ENCODE measurements at places on chromosomes 13 and 19.
A peak's percentile ranks its signal among the peaks of the same experiment; 100 is the strongest.

DNA sequence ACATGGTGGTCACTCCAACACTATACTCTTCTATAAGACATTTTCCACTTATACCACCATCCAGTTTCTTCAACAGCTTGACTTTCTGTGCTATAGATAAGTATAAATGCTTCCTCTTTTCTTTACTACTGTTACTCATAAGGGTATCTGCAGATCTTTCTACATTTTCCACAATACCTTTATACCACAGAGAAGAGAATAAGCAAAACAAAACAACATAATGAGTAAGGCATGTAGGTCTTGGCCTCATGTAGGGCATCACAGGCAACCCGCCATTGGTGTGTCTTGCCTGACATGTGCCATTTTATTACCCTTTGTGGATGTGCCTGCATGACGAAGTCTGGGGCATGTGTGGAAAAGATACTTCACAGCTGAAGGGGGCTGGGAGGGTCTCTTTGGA, 265.3 kb upstream of the STARD13 start:
- no peak for DNase-seq

DNA sequence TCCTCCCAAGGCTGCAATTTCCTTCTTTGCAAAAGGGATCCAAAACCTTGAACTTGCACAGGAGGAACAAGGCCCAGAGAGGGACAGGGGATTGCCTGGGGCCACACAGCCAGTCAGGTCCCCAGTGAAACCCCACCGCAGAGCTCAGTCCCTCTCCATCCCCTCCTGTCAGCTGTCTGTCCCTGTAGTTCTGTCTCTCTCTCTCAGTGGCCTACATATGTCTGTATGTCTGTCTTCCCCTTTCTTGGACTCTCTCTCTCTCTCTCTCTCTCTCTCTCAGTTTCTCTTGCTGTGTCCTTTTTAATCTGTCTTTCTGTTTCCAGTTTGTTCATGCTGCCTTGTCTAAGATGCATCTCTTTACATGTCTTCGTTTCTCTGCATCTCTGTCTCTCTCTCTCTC, 11.5 kb downstream of the CEACAM19 start:
- no peak for DNase-seq

DNA sequence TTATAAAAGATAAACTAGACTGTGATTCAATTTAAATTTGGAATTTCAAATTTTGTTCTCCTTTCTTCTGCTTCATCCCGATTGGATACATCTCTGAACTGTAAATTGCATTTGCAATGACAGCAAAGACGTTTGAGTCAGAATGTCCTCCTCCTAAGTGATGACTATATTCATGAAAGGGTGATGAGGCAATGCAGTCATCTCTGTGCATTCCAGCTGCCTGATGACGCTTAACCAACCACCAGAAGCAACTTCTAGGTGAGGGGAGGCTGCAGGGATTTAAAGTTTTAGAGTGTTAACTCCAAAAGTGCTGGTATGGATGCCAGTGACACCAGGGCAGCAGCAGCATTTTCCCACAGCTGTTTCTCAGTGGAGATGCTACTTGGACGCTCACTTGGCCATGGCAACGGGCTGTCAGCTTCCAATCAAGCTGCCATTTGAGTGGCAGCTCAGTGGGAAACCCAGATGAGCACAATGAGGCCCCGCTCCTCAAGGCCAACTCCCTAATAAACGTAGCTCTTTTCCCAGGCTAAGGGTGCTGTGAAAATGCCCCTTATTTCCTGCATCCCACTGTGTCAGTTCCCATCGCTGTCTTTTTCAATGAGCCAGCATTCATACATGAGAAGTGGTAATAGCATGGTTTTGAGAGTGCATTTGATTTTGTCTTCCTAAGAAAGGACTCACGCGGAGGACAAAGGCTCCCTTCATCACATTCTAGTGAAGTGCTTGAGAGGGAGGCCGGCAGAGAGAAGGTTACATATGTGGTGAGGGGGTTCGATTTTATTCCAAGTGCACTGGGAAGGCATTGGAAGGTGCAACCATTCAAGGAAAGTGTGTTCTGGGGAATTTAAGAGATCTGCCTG, 45.2 kb upstream of the AMER2 start:
- no peak for DNase-seq

DNA sequence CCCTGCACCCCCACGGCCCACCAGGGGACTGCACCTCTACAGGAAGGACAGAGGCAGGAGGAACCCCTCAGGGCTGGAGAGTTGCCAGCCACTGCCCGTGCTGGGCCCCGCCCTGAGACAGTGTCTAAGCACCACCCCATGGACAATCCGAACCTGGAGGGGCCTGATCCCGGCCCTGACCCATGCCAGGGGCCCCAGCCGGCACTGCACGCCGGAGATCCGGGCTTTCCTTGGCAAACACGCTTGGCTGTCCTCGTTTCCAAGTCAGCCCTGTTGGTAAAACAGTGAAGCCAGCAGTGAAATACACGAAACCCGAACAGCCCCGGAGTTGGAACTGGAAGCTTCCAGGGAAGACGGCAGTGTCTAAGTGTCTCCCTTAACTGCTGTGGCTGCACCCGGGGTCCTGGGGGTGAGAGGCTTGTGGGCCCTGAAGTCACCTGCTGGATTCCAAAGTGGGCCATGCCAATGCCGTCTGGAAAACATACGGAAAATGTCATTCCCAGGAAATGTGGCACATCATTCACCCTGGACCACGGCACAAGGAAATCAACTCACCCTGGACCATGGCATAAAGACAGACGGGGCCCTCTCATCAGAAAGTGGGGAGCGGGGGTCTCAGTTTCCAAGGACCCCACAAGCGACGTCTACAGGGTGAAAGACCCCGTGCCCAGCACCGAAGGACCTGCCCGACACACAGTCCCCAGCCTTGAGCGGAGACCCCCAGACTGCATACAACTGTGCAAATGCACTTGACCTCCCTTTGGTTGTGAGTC, 30.9 kb downstream of the RASA3 start:
- DNase-seq = no peak

DNA sequence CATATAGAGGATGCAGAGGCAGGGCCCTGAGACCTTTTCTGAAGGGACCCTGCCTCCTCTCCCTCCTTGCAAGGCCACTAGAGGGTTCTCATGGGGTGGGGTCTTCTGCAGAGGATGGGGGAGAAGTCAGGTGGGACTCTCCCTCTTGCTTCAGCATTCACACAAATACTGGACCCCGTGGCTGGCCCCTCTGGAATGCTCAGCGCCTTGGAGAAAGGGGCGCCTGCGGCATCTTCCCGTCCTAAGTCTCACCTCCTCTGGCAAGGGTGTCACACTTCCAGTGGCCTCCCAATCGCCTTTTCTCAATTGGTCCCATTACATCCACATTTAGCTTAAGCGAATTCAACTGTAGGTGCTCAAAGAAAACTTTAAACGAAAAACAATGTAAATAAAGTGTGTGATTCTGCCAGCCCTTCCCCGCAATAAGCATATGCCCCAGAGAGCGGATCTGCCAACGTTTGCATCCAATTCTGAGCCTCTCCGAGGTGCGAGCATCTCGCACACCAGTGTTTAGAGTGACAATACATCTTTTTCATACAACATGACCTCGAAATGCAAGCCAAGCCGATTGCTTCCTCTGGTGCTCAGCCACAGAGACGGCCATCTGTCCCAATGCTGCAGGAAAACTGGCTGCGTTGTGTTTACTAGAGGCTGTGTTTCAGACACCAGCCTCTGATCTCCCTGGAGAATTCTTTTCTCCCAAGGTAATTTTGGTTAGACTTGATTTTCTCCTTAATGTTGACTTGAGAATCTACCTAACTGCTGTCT, 69.1 kb upstream of the WASF3 start:
- no peak for DNase-seq

GRCh38 chr13:50227361-50227760, 212.1 kb downstream of the KCNRG start:
- DNase-seq = no peak

- DNase-seq = no peak
These were observed 232.4 kb downstream of the SLITRK5 start for GRCh38 chr13:87903553-87903952.

DNA sequence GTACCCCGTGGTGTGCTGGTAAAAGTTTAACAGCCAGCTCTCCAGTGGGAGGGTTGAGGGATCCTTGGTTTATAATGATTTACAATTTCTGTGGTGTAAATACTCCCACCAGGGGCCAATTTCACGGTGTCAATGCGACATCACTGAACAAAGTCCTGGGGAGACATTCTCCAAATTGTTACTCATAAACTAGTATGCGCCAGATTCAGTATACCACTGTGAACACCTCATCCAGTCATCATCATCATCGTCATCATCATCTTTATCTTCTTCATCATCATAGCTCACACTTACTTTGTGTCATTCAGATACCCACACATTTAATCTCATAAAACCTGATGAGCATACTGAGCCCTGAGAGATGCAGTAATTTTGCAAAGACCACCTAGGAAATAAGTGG, 17.2 kb upstream of the TNFSF14 start:
- no peak for DNase-seq

GRCh38 chr19:10553943-10554381, 10.3 kb downstream of the ATG4D start:
- DNase-seq = peak; percentile 59

- no peak for DNase-seq
These were observed 14.5 kb downstream of the SACS start for GRCh38 chr13:23418776-23419683.

GRCh38 chr13:99155821-99156220, 44.8 kb upstream of the UBAC2 start:
- DNase-seq = no peak

- DNase-seq = no peak
These were observed 23.1 kb downstream of the TMED1 start for GRCh38 chr19:10812902-10813404.

DNA sequence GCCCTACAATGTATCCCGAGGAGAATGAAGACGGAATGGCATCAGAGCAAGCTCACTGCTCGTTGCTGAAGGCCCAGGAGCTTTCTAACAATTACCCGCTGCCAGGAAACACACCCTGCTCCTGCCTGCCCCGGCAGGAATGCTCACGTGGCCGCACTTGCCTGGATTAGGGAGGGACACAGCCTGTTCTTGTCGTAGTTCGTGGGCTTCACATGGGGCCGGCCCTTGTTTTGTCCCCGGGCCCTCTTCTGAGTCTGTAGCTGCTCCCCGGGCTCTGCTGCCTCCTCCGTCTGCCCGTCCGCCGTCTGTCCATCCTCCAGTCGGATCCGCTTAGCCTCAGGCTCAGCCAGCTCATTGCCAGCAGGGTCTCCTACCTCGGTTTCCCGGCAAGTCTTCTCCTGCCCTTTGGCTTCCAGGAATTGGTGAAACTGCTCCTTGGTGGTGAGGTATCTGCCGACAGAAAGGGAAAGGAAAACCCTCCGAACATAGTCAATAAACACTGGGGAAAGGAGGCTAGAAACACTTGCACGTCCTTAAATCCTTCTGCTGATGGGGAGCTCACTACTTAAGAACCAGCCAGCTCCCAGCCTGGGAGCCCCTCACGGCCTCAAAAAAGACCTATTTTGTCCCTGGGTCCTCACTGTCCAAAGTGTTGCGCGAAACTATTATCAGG, 941 bp downstream of the DUS3L start:
- no peak for DNase-seq

DNA sequence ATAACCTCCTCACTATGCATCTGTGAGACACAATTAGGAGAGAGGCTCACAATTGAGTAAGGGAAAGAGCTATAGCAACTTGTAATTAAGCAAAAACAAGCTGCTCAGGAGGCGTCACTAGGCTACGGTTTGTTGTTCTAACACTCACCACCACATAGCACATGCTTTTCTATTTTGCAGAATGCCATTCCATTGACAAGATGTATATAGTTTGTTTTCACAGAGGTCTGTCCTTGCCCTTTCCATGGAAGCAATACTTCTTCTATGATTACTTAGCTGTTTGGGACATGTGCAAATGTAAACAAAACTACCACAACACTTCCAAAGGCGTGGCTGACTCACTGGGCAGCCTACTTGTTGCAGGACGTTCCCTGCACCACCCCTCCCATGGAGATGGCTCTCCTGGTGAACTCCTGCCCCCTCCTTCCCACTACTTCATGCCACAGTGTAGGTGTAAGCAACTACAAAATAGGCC, 33.9 kb upstream of the FAM216B start:
- no peak for DNase-seq

DNA sequence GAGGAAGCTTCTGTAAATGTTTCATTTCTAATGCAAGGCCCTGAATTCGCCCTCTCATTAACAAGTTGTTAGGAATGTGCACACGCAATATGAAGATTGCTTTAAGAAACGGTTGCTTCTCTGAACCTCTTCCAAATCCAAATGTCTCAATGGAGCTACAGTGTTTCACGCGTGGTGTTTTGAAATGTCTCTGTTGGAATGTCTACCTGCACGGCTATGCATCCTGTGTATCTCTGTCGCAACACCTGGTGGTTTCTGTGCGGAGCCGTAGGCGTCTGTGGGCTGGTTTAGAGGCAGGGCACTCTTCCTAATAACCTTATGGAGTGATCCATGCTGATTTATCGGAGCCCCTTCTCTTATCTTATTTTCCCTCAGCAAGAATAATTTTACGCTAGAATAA, 1584.2 kb upstream of the SLC10A2 start:
- DNase-seq = no peak

DNA sequence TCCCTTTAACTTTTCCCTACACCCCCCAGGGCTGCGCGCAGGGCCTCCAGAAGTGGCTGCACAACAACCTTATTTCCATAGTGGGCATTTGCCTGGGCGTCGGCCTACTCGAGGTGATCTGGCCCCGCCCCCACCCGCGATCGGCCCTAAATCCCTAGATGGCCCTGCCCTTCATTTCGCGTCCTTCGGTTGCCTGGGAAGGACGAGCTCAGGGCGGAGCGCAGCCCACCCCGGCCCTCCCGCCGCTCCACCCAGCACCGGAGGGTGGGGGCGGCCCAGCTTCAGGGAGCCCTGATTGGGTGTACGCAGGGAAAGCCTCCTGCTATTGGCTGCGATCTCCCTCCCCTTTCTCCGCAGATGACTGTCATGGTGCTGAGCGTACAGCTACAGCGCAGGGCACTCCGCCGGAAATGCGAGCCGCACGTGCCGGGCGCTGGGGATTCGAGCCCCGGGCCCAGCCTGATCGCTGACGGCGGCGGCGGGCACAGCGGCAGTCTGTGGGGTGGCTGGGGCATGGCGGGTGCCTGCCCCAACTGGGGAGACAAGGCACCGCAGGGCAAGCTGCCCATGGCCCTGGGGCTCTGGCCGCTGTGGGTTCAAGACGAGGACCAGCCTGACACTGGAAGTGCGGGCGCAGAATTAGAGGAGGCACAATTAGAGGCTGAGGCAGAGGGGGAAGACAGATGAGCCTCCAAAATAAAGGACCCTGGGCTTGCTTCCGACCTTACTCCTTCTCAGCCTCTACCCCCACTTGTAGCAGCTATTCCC, 4.3 kb downstream of the CD37 start:
- DNase-seq = no peak

GRCh38 chr13:109783447-109783814, 3.0 kb downstream of the IRS2 start:
- no peak for DNase-seq

GRCh38 chr13:38539632-38540031, 147.2 kb upstream of the FREM2 start:
- no peak for DNase-seq

GRCh38 chr19:6213266-6213595, 66.5 kb downstream of the MLLT1 start:
- no peak for DNase-seq

Data from naive thymus-derived CD4-positive, alpha-beta T cell (primary cell).